ENCODE measurements at places on chromosomes 5 and 9.

GRCh38 chr9:119500072-119500771 lies 131.0 kb upstream of the BRINP1 start:
- DNase-seq = no peak

DNA sequence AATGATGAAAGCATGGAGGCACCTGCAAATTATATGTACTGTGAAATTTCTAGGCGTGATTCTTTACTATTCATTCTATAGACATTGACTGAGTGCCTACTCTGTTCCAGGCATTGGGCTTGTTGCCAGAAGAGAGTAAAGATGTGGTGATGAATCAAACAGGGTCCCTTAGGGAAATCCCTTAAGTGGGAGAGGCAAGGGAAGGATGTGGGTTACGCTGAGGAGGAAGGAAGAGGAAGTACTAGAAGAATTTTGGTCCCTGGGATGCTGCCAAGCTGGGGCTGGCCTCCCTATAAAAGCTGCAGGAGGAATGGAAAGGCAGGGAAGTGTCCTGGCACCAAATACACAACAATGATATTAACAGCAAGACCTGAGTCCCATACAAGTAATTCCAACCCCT lies 76.7 kb upstream of the SPOCK1 start:
- DNase-seq = no peak

GRCh38 chr9:115746496-115746895 lies 407.1 kb upstream of the PAPPA start:
- no peak for DNase-seq

DNA sequence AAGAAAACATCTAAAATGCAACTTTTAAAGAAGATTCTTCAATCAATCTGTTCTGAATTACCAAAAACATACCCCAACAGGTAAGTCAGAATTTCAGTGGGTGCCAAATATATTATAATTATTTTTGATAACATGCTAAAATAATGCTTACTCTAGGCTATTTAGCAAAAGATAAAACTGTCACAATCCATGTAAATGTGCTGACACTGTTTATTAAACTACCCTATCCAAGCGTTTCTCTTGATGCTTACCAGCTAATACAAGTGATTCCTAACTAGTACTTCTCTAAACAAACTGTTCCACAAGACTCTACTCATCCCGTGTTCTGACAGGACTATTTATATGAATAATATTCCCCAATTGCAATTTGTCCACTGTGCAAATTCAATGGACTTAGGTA lies 236.7 kb downstream of the BNC2 start:
- no peak for DNase-seq

DNA sequence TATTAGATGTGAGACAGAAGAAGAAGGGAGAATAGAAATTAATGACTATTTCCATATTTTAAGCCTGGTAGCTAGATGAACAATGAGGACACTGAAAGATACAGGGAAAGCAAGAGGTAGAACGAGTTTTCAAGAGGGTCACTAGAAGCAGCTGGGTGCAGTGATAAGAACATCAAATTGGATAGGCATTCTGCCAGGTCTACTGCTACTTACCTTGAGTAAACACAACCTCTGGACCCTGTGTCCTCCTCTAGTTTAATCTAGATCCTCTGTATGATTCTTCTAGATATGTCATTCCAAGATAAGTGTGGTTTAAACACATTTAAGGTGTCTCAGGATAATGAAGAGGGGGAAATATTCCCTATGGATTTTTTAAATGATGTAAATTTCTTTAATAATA lies 31.2 kb downstream of the OTP start:
- no peak for DNase-seq

- no peak for DNase-seq
Observed at GRCh38 chr5:38447786-38448185, 108.7 kb downstream of the LIFR start.

- no peak for DNase-seq
Observed at GRCh38 chr5:101539315-101539714, 636.2 kb upstream of the ST8SIA4 start.

DNA sequence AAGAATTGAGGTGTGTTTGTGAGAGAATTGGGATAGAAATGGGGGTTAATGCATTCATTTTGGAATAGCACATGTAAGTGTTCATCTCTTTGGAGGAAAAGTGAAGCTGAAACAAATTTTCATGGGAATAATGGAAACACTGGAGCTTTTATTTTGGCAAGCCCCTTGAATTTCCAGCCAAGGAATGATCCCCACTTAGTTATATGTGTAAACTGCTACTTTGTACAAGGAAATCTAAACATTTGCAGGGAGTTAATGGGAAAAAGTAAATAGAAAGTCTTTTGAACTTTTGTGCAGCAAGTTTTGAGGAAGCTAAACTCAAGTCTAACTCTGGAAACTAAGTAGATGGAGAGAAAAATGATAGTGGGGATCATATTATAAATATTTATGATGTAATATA lies 44.1 kb downstream of the CAMK4 start:
- DNase-seq = no peak

DNA sequence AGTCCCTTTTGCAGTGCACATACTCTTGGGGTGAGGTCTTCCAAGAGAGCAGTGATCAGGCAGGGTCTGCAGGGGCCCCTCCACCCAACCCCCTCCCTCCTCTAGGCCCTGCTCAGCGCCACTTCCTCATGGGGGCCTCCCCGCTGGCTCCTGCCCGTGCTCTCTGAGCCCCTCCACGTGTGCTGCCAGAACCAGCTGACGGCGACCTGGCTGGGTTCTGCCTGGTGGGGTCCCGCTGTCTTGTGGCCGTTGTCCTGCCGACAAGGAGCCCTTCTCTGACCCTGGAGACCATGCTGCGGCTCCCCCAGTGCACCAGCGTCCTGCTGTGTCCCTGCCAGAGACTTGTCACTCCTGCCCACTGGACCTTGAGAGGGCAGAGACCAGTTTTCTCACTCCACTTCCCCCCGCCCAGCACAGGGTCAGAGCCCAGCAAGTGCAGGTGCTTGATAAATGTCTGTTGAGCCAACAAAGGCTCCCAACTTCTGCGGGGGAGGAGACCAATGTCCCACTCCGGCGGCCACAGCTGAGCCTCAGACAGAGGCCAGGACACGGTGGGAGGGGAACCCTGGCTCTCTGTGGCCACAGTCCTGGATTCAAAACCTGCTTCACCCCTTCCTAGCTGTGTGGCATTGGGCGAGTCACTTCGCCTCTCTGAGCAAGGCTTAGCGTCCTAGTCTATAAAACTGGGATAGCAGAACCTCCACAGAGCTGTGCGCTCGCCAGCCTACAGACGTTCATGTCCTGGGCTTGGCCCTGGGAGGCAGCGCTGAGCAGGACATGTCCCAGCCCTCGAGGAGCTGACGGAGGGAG lies 24.8 kb downstream of the SARDH start:
- DNase-seq = no peak

GRCh38 chr5:10975945-10976344 lies 214.9 kb upstream of the DAP start:
- DNase-seq = no peak

GRCh38 chr5:31726952-31727351 lies 88.0 kb downstream of the PDZD2 start:
- DNase-seq = no peak

DNA sequence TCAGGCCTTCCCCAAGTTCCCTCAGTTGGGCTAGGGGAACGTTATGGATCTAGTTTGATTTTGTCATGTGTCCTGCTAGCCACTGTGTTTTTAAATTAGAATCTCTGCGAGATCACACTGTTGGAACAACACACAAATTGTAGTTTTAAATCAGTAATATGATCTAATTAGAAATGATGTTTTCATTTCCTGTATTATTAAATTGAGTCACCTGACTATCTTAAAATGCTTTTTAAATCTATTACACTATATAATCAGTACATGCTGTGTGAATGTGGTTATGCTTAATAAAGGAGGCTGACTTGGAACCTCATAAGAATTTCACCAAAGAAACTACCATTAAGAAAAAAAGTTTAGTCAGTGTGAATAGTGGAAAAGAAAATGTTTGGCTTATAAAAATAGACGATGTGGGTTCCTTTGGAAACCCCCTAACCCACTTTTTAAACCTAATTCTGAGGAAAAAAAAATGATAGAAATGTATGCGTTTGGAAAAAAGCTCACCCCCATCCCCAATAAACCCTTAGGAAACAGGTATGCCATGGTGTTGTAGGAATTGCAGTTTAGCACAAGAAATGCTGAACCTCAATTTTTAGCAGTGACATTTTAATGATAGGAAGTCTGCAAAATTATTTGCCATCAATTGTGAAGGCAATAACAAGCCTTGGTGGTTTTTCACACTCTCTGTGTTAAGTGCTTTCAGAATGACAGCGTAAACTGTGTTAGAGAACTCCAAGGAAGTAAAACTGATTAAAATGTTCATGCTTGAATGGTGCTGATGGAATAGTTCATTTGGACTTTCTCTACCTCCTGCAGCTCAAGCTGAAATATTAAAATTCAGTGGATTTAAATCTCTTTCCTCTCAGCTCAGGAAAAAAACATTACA lies 59.0 kb downstream of the TLE4 start:
- no peak for DNase-seq

GRCh38 chr5:65411356-65411755 lies 70.4 kb downstream of the ADAMTS6 start:
- DNase-seq = no peak

DNA sequence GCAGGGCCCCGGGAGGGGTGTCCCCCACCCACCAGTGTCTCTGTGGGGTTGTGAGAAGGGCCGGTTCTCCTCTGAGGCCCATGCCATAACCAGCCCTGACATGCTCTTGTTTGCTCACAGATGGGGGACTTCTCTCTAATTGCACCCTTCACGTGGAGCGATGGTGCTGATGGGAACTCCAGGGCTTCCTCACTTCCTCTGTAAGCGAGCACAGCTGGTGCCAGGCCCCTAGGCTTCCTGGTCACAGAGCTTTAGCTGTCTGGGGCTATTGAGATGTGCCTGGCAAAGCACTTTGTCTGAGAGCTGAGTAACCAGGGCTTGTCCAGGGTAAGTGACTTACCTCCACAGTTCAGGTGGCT lies 36.4 kb downstream of the PHF2 start:
- DNase-seq = no peak

GRCh38 chr5:111553868-111554267 lies 41.5 kb upstream of the STARD4 start:
- no peak for DNase-seq

- DNase-seq = no peak
Observed at GRCh38 chr5:16234598-16234997, 55.0 kb upstream of the MARCHF11 start.

GRCh38 chr9:130090915-130091314 lies 37.2 kb downstream of the GPR107 start:
- DNase-seq = no peak

DNA sequence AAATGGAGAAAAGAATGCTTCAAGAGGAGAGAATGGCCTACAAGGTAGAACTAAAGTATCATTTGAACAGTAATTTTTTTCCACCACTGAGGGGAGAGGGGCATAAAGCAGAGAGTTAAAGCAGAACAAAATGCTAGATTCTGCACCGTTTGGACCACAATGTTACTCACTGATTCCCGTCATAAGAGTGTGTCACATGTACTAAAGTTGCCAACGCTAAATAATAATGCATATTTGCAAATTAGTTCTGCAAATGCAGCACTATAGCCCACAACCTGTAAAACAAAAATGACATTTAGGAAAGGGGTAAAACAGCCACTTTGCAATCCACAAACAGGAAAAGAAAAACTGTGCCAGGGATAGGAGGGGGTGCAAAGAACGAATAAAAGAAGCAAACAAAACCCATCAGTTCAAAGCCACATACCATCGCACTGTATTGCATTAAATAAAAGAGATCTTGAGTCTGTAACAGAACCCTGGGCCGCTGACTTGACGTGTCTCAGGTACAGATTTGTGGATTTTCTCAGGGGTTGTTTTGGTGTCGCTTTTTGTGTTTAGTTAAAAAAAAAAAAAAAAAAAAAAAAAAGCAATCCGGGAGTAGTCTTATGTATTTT lies 7.7 kb upstream of the NFIB start:
- DNase-seq = no peak

DNA sequence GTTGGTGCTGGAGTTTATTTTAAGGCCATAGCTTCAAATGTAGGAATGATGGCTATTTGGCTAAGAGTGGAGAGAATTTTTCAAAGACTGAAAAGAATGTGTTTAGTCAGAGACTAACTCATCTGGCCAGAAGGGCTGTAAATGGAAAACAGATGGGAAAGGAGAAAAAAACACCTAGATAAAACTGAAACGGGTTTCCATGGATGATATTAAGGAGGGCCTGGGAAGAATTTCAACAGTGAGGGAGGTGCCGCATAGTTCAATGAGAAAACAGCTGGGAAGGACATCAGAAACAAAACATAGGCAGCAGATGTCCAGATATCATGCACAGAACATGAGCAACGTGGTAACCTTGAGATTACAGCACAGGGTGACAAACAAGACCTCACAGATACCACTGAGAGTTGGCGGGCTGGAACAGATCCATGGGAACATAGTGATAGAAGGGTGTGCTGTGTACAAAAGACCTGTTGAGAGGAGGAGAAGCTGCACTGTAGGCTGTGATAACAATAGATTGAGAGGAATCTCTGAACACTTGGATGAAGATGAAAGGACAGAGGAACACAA lies 31.2 kb upstream of the RAD23B start:
- no peak for DNase-seq

DNA sequence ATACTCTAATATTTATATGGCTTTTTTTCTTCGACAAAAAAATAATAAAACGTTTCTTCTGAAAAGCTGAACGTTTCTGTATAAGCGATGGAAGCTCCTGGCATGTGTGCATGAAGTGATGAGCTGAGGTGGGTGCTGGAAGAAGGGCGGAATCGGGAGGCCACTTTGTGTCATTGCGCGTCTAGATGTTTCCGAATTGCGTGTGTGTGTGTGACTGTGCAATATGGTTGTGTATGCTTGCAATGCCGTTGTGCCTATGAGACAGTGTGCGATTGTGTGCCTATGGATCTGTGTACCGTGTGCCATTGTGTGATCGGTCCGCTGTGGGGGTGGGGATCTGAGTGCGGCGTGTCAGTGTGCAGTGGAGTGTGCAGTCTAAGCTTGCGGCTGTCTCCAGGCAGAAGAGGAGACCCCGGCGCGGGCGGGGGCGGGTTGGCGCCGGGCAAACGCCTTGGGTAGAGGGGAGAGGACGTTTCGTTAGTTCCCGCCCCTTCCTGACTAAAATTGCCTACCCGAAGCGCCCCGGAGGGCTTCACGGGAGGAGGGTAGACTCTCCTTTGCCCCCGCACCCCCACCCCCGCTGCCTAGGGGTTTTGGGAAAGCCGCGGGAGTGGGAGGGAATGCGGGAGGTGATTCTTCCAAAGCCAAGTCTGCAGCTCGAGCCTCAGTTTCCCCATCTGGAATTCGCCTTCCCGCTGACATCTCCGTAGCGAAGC lies 24.2 kb downstream of the PCDHGC5 start:
- DNase-seq = no peak

All from activated naive CD8-positive, alpha-beta T cell treated with anti-CD3 and anti-CD28 coated beads, Interleukin-2, amount 50 U/mL, for 16 hours (primary cell).